ENCODE measurements at places on chromosomes 6 and 20.

- DNase-seq: no peak
These were observed 23.5 kb upstream of the MANEA start for GRCh38 chr6:95553880-95554279.

DNA sequence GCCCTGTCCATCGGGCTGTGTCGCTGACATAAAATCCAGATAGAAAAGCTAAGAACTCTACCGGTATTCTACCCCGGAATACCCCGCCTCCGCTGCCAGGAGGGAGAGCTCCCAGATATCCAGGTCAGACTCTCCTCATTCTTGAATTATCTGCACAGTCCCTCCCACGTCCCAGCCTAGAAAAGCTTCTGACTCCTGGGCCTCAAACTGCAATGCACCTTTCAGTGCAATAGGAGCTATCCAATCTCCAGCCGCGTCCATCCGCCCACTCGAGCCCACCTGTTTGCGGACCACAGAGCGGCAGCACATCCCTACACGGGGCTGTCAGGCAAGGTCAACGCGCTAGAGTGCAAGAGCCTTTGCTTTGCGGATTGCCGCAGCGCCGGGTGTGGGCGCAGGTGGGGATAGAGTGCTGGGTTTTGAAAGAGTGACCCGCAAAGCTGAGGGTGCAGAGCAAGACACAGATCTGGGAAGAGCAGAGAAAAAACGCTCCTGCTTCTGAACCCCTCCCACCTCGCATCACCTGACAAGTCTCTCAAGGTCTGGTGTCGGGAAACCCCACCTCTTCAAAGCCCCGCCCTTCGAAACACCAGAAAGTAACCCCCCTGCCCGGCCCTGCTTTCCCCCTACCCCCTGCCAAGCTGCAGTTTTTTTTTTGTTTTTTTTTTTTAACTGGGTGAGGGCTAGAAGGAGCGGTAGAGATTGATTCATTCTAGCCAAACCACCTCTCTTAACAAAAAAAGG lies 1.3 kb downstream of the TAPBP start:
- DNase-seq: peak; percentile 29

DNA sequence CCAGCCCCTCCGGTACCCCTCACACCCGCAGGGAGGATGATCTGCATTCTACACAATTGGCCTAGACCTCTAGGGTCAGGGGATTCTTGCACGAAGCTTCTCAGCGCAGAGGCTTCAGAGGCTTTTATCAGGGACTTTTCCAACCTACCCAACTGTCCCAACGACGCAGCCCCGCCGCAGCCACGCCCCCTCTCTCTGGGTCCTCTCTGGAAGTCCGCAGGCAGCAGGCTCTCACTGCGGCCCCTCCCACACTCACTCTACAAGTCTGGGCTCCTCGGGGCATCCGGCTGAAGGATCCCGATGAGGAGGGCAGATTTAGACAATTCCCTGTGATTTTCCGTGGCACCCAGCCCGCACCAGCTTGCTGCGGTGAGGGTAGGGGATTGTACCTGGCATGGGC lies 227.7 kb upstream of the RNF24 start:
- no peak for DNase-seq

- DNase-seq: no peak
These were observed 8.8 kb upstream of the GJA1 start for GRCh38 chr6:121426686-121427085.

DNA sequence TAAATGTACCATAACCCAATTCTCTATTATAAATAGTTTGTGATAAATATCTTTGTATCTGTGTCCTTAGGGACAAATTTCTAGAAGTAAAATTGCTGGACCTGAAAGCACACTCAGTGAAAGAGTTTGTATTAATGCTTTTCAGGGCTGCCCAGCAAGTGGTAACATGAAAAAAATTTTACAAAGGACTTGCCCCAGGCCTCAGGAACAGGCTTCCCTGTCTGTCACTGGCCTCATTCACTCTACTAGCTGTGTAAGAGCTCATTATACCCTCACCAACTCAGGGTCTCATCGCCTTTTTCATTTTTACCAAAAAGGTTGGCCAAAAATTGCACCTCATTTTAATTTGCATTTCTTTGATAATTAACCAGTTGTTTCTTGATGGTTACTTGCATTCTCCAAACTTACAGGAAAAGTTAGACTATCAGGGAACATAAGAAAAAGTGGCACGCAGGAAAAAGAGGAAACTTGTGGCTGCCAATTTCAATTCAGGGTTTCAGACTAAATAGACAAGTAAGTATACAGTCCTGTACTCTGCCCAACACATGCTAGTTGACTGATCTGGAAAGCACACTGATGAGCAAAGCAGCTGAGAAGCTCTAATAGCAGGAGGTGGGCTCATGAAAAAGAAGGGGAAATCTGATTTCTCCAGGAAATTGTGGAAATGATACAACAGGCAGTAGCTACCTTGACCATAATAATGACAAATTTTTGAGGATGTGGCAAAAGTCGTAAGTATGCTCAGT lies 161.5 kb downstream of the KIF6 start:
- DNase-seq: no peak

DNA sequence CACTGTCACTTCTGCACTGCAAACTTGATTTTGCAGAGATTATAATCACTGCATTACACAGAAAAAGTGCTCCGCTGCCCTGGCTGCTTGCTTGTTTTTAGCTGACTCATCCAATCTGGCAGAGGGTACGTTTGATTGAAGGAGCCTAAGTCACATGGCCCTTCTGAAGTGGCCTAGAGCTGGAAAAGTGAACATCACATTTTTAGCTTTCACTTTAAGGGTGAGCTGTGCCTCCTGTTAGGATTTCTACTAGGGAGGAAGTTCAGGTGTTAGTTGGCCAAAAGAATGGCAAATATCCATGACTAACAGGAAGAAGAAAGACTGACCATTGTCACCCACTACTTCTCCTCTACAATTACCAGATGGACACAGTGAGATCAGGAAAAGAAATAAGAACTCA lies 889.1 kb upstream of the MAP3K7 start:
- DNase-seq: no peak

DNA sequence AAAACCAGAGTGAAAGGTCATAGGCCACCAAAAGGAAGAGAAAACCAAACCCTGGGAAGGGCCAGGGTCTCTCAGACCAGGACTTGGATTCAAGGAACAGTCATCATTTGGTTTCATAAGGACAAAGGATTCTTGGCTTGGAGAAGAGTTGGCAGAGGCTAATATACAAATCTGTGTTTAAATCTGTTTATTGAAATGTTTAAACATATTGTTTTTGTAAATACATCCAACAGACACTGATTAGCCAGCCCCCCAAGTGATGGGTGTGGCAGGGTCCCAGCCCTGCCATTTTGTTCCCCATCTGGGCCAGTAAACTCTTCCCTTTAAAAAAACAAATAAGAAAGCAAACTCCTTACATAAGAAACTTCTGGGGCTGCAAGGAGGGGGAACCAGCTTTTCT lies 6.1 kb upstream of the ZNF831 start:
- no peak for DNase-seq

DNA sequence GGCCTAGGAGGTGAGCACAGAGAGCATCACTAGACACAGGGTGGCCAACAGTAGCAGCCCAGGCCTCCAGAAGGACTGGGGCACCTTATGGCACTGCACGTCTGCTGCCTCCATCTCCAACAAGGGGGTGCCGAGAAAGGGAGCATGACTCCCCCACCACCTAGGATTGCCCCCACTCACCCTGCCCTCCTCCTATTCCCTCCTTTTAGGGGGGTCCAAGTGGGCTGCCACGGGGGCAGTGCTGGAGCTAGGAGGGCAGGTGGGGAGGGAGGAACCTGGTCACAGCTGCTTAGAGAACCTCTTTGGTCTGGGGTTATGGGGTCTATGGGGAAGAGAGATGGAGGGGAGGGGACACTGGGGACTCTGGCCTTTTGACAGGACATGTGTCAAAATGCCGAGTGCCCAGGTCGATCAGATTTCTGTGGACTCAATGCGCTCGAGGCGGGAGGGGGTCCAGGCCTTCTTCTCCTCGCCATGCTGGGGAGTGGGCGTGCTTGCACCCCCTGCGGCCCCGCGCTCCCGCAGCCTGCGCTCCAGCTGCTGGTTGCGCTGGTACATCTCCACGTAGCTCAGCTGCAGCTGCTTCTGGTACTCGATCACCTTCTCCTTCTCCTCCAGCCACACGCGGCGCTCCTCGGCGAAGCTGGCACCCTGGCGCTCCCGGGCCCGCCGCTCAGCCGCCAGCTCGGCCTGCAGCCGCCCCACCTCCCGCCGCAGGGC lies 4.5 kb upstream of the FASTKD5 start:
- DNase-seq: no peak

GRCh38 chr20:4152696-4153235 lies 137.4 kb upstream of the RNF24 start:
- no peak for DNase-seq

DNA sequence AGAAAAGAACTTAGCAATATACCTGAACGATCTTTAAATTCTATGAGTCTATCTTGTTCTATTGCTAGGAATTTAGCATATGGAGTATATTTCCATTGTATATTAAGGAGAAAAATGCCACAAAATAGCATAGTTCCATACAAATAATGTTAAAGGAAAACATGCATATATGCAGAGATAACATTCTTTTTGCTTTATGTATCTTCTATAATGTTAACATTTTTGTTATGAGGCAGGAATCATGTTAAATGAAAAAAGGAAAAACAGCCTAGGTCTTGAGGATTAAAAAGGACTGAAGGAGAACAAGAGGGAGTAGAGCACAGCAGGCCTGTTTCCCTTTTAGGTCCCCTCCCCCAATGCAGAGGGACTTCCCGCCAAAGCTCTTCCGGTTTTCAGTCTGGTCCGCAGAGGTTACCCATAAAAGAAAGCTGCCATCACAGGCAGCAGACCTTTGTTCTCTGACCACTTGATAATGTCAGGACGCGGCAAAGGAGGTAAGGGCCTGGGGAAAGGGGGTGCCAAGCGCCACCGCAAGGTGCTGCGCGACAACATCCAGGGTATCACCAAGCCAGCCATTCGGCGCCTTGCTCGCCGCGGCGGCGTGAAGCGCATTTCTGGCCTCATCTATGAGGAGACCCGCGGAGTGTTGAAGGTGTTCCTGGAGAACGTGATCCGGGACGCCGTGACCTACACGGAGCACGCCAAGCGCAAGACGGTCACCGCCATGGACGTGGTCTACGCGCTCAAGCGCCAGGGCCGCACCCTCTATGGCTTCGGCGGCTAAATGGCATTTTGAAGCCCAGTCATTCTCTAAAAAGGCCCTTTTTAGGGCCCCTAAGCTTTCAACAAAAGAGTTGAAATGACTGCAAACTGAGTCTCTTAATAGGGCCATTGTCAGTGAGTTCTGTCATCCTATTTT lies 108.4 kb upstream of the PRSS16 start:
- peak; percentile 35 for DNase-seq

- no peak for DNase-seq
These were observed 118.3 kb upstream of the HEY2 start for GRCh38 chr6:125631165-125631564.

DNA sequence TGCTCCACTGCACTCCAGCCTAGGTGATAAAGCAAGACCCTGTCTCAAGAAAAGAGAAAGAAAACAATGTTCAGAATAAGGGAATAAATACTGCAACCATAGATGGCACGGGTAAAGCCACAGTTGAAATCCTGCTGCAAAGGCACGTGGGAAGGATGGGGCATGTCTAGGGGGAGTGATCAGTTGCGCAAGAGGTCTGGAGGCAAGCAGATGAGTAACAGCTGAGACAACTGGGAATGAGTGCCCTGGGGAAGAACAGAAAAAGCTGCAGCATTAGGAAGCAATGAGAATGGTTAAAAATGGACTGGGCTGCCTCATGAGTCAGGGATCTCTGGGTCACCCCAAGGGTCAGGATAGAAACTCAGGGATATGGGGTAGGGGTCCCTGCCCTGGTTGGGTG lies 96.3 kb downstream of the GMPR start:
- DNase-seq: peak; percentile 67

GRCh38 chr20:51135926-51136715 lies 113.2 kb upstream of the KCNG1 start:
- DNase-seq: no peak

DNA sequence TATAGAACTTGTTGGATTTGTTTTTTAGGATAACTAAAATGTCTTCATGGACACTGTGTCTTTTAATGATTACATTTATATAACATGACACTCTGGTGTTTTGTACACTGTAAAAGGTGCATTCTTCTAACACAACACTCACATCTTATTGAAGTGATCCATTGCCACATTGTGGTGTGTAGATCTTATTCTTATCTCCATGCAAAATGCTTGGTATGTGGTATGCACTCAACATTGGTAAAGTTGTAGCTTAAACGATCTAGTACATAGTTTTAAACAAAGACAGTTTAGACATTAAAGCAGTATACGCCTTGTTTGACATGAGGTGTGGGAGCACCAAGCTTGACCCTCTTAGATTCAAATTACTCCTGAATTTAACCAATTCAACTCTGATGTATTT lies 84.7 kb downstream of the SASH1 start:
- no peak for DNase-seq

- no peak for DNase-seq
These were observed 409.5 kb downstream of the ADGRB3 start for GRCh38 chr6:69044534-69044933.

DNA sequence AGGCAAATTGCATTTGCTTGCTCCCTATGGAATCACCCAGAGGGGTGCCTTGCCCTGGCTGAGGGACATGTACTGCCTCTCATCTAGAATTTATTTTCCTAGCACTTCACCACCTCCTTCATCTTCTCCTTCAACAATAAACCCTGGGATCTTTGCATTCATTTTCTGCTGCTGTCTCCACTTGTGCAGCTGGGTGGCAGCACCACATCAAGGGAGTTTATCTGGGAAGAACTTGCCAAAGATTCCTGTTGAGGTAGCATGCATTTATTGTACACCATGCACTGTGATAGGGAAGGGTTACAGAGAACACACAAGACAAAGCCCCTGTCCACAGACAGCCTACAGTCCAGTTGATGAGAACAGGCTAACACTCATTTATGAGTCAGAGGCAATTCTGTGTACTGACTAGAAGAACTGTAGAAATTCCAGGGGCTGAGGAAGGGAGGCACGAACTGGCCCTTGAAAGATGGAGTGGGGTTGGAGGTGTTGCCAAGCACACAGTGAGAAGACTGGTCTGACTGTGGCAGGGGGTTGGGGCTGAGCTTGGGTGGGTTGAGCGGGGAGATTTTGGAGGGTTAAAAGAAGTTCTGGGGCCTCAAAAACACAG lies 17.5 kb downstream of the C20orf173 start:
- DNase-seq: no peak

DNA sequence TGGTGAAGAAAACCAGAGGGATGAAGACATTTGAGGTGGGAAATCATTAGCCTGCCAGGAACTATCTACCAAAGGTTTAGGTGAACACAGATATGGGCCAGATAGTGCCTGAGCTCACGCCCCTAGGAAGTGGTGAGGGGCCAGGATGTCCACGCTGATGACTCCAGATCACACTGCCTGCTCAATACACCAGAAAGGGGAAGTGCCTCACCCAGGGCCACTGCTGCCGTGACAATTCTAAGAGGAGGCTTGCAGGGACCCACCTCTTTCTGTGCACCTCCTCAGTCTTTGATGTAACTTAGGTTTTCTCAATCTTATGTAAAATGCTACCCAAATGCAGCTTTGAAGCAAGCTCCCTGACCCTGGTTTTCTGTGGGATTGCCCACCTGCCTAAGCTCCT lies 5.4 kb upstream of the RAB44 start:
- DNase-seq: no peak

Measured in heart right ventricle (tissue), 16 donors.